NCI-H187 treated with DMSO at 0.1 percent for 48 hours (cell line): ENCODE measurements at places on chromosomes 1 and 21.

GRCh38 chr1:35298464-35298863, 30.0 kb downstream of the ZMYM4 start:
- no peak for DNase-seq

GRCh38 chr1:27133991-27134390, 20.9 kb downstream of the SLC9A1 start:
- DNase-seq: no peak

GRCh38 chr1:174008269-174008668, 13.9 kb downstream of the RC3H1 start:
- DNase-seq: no peak

DNA sequence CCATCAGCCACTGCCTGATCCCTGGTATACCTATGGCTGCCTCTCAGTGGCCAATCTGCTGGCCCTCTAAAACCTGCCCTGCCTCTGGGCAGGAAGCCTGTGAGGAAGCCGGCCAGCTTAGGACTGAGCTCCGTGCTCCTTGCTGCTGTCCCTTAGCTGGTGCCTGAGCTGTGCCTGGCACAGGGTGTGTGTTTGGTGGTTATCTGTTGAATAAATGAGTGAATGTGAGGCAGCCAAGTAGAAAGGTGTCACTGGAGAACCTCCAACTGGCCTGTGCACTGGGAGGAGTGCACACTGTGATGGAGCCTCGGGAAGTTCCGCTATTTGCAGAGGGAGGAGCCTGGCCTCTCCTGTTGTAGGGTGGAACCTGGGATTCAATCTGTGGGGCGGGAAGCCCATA, 63.4 kb upstream of the STUM start:
- no peak for DNase-seq

- no peak for DNase-seq
These were observed 201.0 kb upstream of the CAMK1G start for GRCh38 chr1:209382231-209383100.

GRCh38 chr1:24558902-24559791, 3.3 kb downstream of the NCMAP start:
- no peak for DNase-seq

DNA sequence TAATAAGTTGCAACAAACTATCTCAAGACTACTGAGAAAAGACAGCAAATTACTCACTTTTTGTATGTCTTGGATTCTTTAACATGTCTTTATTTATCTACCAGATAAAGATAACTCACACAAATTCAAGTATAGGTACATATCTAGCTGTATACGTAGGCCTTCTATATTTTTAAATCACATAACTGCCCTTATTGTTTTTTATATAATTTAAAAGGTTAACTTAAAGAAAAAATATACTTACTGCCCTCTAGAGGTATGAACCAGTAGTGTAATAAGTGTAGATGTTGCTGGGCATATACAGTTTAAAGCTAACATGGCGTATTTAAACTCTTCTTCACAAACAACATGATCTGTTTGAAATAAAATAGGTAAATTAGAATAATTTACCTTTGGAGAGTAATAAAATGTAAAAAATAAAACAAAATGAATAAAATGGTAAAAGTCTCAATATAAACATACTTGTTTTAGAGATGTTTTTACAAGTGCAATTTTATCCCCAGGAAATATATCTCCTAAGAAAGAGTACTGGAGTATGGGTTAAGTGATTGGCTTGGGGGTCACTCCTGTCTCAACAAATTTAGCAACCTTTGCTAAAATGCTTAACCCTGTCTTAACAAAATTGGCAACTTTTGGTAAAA, 235.2 kb downstream of the KCNT2 start:
- DNase-seq: no peak

DNA sequence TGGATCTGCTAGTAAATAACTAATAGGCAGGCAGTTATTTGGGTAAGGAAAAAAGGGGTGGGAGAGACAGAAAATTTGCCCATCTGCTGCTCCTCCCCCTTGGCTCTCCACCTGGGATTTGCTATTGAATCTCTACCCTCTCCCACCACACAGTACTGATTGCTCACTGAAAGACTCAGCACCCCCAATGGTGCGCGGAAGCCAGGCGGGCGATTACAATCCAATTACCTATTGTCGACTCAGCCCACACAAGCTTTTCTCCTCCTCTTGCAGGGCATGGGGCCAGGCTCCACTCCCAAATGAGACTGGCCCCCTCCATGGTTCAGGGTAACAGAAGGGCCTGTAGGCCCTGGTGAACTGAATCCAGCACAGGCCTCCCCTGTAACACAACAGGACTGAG, 2.7 kb upstream of the HMGN2 start:
- no peak for DNase-seq

GRCh38 chr1:162364498-162364897, 12.2 kb downstream of the SPATA46 start:
- no peak for DNase-seq

DNA sequence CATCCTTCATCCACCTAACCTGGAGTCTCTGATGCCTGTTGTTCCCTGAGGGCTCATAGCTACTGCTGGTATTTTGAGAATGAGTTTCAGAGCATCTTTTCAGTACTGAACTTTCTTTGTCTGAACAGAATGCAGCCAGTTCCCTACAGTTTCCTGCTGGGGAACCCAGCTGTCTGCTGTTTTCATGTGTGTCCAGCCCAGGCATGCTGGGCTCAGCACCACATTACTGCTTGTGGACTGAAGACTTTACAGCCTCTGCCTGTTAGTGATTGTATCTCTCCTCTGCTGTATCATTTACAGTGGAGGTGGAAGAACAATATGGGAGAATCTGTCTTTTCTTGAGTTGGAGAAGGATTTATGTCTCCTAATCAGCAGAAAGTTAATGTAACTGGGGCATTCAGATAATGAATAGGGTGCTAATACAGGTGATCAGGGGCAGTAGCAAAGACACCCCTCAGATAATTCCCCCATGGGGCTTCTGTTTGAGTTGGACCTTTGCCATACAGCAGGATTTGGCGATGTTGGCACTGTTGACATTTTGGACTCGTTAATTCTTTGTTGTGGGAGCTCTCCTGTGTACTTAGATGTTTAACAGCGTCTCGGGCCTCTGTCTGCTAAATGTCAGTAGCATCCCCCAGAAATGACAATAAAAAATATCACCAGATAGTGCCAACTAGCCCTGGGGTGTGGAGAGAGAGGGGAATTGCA, 207.7 kb downstream of the HHAT start:
- DNase-seq: no peak

- no peak for DNase-seq
These were observed 31.3 kb downstream of the XKR8 start for GRCh38 chr1:27990920-27991537.

GRCh38 chr1:104231676-104232075, 482.0 kb downstream of the AMY1C start:
- no peak for DNase-seq

GRCh38 chr1:20102875-20103274, 16.5 kb downstream of the PLA2G2D start:
- DNase-seq: no peak

DNA sequence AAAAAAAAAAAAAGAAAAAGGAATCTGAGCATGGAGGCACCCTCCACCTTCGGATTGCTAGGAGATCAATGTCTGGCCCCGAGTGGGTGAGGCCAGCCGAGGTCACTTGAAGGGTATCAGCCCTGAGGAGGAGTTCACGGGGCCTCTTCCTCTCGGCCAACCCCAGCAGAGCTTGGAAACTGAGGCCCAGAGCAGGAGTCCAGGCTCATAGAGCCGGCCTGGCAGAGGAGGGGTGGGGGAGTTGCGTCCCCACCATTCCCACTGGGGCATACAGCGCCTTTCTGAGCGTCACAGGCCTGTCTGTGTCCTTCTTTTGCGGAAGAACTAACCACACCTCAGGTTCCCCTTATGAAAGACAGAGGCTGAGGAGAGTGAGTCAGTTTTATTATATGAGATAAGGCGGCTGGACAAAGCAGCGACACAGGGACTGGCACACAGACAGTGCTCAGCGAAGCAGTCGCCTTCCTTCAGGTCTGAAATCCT, 17.1 kb upstream of the EPHA2 start:
- no peak for DNase-seq

GRCh38 chr1:230204842-230205241, 137.8 kb downstream of the GALNT2 start:
- no peak for DNase-seq

- no peak for DNase-seq
These were observed 2.3 kb upstream of the CLEC20A start for GRCh38 chr1:178498896-178499675.

GRCh38 chr1:164662462-164662861, 103.5 kb downstream of the PBX1 start:
- no peak for DNase-seq

DNA sequence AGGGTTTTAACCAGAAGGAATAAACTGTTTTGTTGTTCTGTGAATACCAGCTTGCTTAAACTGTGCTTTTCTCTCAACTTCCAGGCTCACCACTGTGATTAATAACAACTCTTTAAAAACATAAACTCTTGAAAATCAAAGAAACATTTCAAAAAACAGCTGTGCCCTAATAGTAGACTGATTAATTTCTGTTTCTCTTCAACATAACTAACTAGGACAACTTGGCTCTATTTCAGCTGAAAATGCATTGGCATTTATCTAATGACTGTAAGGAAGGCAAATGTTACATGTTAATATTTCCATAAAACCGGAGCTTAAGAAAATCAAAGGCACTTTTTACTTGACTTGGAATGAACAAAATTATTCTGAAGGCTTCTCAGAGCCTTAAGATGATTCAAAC, 656.1 kb upstream of the NEGR1 start:
- DNase-seq: no peak

- DNase-seq: no peak
These were observed 15.4 kb downstream of the SLX9 start for GRCh38 chr21:44955141-44955797.

GRCh38 chr1:151968058-151968457, 25.6 kb downstream of the S100A10 start:
- no peak for DNase-seq

GRCh38 chr1:104797982-104798381, 1048.3 kb downstream of the AMY1C start:
- DNase-seq: no peak

DNA sequence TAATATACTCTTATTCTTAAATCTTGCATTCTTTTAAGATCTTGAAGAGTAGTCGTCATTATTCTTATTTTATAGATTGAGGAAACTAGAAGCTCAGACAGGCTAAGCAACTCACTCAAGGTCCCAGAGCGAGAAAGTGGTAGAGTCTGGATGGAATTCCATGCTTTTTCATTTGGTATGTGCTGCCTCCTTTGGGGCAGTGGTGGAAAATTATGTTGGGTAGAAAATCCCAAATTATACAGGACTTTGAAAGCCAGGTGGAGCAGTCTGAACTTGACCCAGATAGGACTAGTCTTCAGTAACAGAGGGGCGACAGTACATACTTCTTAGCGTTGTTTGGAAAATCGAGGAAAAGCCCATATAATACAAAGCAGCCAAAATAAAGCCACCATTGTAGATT, 205.6 kb downstream of the ATG4C start:
- DNase-seq: no peak

- DNase-seq: no peak
These were observed 65.3 kb upstream of the ZNF326 start for GRCh38 chr1:89929467-89930063.

- no peak for DNase-seq
These were observed 7.1 kb upstream of the KRTAP10-4 start for GRCh38 chr21:44566403-44566802.

- DNase-seq: no peak
These were observed 33.8 kb downstream of the PEX14 start for GRCh38 chr1:10508511-10508951.

- DNase-seq: no peak
These were observed 2.2 kb downstream of the CRYBG2 start for GRCh38 chr1:26351590-26352337.

GRCh38 chr1:215517441-215517891, 49.6 kb upstream of the KCTD3 start:
- no peak for DNase-seq
